A549 (cell line): ENCODE measurements at places on chromosomes 2 and 18.

DNA sequence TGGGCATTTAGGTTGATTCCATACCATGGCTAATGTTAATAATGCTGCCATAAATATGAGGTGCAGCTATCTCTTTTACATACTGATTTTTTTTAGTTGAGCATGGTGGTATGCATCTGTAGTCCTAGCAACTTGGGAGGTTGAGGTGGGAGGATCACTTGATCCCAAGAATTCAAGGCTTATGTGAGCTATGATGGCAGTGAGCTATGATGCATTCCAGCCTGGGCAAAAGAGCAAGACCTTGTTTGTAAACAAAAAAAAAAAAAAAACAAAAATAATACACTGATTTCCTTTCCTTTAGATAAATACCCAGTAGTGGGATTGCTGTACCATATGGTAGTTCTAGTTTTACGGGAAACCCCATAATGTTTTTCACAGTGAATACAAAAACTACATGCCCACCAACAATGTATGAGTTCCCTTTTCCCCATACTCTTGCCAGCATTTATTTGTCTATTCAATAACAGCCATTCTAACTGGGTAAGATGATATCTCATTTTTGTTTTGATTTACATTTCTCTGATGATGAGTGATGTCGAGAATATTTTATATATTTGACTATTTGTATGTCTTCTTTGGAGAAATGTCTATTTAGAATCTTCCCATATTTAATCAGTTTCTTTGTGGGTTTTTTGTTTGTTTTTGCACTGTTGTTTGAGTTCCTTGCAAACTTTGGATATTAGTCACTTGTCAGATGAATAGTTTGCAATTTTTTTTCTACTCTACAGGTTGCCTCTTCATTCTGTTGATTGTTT is 281.0 kb upstream of the KYNU start:
- peak; percentile 68 for DNase-seq

DNA sequence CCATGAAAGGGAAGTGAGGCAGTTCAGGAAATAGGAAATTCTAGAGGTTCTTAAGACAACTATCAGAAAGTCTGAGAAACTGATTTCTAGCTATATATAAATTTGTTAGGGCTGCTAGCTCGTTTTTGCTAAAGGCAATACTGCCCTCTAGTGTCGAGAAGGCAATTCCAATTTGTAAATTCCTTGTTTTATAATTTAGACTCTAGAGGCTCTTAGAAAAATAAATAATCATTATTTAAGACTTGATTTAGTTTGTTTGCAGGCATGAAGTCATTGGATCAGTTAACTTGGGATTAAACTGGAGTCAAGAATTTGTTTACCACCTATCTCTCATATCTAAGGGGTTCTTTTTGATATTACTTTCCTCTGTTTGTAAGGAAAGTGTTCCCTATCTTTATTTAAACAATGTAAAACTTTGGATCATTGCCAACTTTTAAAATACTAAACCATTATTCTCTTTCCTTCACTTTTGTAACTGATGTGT is 66.2 kb downstream of the ACVR2A start:
- no peak for DNase-seq

DNA sequence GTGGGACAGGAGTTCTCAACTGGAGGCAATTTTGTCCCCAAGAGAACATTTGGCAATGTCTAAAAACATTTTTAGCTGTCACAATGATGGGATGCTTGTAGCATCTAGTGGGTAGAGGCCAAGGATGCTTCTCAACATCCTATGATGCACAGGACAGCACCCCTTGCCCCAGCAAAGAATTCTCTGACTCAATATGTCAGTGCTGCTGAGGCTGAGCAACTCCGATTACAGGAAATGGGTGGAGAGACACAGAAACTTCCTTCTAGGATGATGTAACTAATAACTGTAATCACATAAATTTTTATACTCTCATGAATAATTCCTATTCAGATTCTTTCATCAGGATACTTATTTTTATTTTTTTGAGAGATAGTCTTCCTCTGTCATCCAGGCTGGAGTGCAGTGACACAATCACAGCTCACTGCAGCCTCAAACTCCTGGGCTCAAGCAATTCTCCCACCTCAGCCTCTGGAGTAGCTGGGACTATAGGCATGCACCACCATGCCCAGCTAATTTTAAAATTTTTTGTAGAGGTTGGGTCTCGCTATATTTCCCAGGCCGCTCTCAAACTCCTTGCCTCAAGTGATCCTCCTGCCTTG is 120.3 kb upstream of the ACAA2 start:
- no peak for DNase-seq

GRCh38 chr2:133334923-133335322 is 233.3 kb downstream of the NCKAP5 start:
- DNase-seq: no peak

DNA sequence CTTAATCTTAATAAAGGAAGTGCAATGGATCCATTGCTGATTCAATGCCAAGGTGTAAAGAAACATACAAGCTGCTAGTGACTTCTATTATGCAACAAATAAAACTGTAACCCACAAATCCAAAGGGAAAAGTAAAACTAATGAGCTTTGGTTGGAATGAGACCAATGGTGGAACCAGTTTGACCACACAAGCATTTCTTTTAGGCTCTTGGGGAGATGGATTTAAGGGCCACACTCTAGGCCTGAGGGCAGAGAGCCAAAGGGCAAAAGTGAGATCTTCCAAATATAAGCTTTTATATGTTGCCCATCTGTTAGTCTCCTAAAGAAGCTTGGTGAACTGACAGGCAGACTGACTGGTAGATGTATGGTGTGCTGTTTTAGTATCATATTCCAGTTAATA is 41.5 kb upstream of the MMADHC start:
- no peak for DNase-seq

DNA sequence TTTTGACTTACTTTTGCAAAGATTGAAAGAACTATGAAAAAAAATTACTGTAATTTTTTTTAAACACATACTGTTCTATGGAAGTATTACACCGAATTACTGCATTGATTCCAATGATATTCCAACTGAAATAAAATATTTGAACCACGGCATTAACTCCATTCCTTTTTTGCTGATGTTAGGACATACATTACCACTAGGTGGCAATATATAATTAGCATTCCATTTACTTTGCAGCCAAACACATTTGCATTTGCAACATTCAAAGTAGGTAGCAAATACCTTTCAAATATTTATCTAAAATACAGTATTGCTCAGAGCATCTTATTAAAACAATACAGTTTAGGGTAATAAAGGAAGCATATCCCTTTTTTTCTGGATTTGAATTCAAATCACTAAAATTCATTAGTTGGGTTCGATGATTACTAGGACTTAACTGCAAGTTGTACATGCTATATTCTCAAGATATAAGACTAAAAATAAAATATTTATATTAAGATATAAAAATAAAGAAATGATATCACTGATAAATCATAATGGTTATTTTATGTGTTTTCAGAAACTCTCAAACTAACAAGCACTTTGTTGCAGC is 31.3 kb downstream of the LANCL1 start:
- peak; percentile 6 for DNase-seq

GRCh38 chr2:17594533-17595401 is 54.3 kb downstream of the VSNL1 start:
- DNase-seq: no peak

DNA sequence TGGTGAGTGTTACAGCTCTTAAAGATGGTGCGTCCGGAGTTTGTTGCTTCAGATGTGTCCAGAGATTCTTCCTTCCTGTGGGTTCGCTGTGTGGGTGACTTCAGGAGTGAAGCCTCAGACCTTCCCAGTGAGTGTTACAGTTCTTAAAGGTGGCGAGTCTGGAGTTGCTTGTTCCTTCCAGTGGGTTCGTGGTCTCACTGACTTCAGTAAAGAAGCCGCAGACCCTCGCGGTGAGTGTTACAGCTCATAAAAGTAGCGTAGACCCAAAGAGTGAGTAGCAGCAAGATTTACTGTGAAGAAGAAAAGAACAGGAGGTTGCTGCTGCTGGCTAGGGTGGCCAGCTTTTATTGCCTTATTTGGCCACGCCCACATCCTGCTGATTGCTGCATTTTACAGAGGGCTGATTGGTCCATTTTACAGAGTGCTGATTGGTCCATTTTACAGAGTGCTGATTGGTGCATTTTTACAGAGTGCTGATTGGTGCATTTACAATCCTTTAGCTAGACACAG is 34.0 kb upstream of the SPTBN1 start:
- DNase-seq: no peak
